ENCODE measurements at places on chromosomes 13 and 19.

DNA sequence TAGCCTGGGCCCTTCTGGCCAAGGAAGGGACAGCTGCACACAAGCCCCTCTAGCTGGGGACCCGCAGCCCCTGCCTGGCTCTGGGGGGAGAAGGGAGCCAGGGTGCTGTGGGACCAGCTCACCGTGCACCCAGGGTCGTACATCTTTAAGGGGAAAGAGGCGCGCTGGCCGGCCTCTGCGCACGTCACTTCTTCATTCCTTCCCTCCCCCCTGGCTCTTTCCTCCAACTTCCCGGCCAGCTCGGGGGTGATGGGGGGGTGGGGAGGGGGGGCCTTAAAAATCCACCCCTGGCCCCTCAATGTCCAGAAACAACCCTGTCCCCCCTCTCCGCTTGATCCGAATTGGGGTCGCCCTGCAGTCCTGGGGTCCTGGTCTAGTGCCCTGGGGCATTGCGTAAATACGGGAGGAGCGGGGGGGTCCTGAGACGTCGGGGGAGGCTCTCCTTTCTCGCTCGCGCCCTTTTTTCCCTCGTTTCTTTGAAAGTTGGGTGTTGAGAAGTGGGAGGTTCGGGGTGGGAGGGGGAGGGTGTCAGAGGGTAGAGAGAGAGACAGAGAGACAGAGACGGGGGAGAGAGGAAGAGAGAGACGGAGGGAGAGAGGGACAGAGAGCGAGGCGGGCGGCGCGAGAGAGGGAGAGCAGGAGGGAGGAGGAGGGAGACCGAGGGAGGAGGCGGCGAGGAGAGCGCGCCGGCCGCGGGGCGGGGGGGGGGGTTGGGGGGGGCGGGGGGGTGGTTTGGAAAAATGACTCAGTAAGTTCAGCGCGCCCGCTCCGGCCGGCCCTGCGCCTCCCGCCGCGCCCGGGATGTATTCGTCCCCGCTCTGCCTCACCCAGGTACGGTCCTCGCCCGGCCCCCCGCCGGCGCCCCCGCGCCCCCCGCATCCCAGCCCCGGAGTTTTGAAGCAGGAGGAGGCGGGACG is at the start of gene NFIC:
TSS of gene NFIC (plus strand) at position 748 of the 917 bp plus-strand sequence. CDS start at position 802, 54 bp downstream.
- DNase-seq = no peak

DNA sequence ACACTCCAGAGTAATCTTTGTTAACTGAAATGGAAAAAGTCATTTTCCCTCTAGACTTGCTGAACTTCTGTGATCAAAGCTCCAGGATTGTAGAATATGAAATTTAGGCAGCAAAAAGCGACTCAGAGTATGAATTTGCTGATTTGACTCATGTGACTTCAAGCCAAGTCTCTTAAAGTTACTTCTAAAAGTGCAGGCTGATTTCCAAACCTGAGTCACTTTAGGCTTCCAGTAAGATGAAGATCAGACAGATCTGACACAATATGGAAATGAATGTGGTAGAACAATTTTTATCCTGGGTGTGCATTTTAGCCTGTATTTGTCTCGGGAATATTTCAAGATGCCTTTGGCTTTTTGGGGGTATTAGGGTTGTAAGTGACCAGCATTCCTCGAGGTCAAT is 151.0 kb upstream of the TMTC4 start:
- DNase-seq = no peak

DNA sequence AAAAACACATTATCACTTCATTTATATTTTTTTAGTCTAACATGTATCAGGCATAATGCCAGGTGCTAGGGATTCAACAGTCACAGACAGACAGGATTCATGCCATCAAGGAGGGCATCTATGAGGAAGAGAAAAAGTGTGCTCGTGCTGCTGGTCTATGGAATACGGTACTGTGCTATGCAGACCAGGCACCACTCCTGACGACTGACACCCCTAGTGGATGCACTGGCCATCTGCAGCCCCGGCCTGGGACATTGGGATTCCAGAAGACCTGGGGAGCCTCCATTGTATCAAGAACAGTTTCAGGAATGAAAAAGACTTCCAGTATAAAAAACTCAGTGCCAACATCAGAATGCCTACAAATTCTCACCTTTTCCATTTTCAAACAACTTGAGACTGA is 94.0 kb downstream of the KLF12 start:
- DNase-seq = peak; percentile 34

- DNase-seq = no peak
Measured at GRCh38 chr13:73096173-73096572, 37.4 kb downstream of the KLF5 start.

GRCh38 chr13:100394005-100394695 is 194.4 kb downstream of the GGACT start:
- no peak for DNase-seq

GRCh38 chr19:50795664-50796073 is 5.5 kb downstream of the ACP4 start:
- no peak for DNase-seq

DNA sequence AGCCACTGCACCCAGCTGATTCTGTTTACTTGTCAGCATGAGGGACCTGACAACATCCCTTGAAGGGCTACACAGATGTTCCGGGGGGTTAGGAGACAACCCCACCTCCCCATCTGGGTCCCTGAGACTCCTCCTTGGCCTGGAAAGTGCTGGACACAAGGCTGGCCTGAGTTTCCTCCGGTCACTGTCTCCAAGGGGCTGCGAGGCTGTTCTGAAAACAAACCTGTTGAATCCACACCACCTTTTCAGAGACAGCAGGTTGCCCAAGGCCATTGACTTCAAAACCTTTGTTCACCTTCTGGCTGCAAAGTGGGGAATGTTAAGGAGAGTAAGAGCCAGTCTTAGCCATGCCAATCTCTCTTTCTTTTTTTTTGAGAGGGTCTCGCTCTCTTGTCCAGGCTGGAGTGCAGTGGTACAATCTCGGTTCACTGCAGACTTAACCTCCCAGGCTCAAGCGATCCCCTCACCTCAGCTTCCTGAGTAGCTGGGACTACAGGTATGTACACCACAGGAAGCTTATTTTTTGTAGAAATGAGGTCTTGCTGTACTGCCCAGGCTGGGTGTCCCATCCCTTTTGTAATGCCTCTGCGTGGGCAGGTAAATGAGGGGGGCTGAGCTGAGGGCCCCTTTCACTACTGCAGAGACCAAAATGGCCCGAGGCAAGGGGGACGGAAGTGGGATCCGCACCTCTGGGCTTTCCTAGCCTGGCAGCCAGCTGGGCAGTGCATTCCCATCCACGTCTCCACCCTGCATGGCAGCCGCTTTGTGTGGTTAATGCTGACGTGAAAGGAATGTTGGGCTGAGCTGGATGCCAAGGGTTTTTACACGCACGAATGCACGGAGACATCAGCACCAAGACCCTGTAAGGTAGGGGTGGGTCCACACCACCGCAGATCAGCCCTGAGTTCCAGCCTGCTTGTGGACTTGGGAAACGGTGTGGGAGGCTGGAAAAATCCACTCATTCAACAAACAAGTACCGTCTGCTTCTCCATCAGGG is 1.9 kb upstream of the ZNF628 start:
- DNase-seq = no peak

DNA sequence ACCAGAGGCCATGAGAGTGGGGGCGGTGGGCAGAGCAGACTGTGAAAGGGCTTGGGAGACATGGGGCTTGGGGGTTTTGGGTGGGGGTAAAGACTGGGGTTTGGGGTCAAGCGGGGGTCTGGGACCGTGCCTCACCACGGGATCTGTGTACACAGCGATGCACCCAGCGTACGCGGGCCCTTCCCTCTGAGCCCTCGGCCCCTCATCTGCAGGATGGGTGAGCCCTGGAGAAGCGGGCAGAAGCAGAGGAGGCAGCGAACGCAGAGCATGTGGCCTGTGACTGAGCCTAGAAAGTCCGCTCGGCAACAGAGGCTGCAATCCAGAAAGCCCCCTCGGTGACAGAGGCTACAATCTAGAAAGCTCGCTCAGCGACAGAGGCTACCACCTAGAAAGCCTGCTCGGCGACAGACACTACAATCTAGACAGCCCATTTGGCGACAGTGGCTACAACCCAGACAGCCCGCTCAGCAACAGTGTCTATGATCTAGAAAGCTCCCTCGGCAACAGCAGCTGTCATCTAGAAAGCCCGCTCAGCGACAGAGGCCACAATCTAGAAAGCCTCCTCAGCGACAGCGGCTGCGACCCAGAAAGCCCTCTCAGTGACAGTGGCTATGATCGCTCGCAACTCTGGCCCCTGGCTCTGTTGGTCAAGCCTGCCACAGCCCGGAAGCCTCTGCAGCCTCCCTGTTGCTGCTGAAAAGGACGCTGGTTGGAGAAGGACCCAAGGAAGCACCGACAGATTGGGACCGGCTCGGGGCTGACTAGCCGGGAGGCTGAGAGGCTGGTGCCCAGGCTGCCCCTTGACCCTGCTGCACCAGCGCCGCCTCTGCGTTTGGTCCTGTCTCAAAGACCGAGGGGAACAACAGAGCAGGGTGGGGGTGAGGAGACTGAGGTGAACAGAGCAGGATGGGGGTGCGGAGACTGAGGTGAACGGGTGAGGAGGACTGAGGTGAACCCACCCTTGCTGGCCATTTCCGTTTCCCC is 68.6 kb downstream of the SPACA7 start:
- DNase-seq = no peak
